Stimulated activated CD4-positive, alpha-beta T cell treated with anti-CD3 and anti-CD28 coated beads, TNF-alpha, amount 100 ng/mL, for 1 hour (primary cell): ENCODE measurements at places on chromosomes 6 and 20.

- no peak for DNase-seq
These were observed 120.0 kb downstream of the CEBPB start for GRCh38 chr20:50310673-50311051.

DNA sequence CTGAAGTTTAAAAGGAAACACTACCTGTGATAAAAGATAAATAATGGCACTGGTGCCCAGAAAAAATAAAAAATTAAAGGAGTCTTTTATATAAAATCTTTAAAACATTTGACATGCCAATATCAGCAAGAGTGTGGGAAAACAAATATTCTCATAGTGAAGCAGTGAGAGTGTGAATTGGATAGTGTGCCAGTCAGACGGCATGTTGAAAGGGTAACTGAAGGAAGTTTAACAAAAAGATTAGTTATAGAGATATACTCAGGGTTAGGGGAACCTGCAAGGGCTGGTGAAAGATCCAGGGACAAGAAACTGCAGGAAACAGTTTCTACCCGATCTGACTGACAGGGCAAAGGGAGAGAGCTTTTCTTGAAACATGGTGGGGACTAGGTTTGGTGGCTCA, 22.2 kb upstream of the GMNN start:
- no peak for DNase-seq

GRCh38 chr20:46204594-46205186, 86.6 kb downstream of the CD40 start:
- DNase-seq = no peak

GRCh38 chr20:31523361-31524283, 9.4 kb downstream of the HM13 start:
- DNase-seq = no peak

- no peak for DNase-seq
These were observed 2.2 kb downstream of the CPXM1 start for GRCh38 chr20:2798095-2798805.

DNA sequence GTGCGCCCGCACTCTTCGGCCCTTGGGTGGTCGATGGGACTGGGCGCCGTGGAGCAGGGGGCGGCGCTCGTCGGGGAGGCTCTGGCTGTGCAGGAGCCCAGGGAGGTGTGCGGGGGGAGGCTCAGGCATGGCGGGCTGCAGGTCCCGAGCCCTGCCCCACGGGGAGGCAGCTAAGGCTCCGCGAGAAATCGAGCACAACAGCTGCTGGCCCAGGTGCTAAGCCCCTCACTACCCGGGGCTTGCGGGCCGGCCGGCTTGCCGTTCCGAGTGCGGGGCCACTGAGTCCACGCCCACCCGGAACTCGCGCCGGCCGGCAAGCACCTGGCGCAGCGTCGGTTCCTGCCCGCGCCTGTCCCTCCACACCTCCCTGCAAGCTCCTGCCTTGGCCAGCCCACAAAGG, 462.3 kb upstream of the JARID2 start:
- DNase-seq = no peak

GRCh38 chr6:7107578-7108195, at the start of gene RREB1:
TSS of gene RREB1 (plus strand) at chr6:7107961. CDS start at chr6:7181912, 73,951 bp downstream.
- no peak for DNase-seq

- no peak for DNase-seq
These were observed 24.0 kb downstream of the REPS1 start for GRCh38 chr6:138964012-138964411.

DNA sequence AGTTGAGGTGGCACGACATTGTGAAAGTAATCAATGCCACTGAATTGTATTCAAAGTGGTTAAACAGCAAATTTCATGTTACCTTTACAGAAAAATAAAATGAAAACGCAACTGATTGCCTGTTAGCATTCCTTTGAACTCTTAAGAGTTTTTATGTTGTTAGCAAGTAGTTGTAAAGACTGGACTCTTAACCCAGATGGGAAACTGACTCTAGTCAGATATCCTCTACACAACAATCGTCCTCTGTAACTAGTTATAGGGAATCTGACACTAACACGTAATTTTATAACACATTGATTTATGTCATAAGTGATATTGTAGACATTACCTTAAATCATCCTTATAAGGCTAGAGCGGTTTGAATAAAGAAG, 3.0 kb upstream of the FBXO9 start:
- DNase-seq = no peak

GRCh38 chr6:149138699-149139294, 178.7 kb upstream of the TAB2 start:
- DNase-seq = no peak

- DNase-seq = no peak
These were observed 539.3 kb upstream of the ID4 start for GRCh38 chr6:19297880-19298279.

DNA sequence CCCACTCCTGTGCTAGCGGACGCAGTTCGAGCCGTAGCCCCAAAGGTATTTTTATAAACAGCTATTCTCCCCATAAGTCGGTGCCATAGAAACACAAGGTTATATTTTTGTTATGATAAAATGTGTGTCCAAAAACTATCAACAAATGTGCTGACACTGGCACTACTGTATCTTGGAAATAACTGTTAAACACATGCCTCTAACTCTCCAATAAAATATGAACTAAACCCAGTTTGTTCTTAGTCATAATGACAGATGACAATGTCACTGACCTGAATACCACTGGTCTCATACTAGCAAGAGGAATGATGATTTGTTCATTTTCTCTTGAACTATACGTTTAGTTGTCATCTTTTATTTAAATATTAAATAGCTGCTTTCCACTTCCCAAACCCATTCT, 51.4 kb upstream of the NUP153 start:
- DNase-seq = no peak

DNA sequence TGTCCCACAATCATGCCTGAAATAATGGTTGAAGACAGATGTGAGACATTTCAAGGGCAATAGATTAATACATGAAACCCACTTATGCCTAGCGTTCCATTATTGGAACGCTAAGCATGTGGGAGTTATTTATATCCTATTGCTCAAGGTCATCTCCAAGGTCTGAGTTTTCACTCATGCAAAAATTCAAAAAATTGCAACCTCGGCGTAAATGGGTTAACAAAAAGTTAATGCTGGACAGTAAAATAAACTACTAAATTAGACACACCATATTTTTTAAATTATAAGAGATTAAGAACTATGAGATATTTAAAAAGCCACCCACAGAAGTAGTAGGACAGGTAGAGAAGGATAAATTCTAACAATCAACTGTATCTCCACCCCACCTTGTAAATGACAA, 98.4 kb downstream of the ESR1 start:
- DNase-seq = no peak

DNA sequence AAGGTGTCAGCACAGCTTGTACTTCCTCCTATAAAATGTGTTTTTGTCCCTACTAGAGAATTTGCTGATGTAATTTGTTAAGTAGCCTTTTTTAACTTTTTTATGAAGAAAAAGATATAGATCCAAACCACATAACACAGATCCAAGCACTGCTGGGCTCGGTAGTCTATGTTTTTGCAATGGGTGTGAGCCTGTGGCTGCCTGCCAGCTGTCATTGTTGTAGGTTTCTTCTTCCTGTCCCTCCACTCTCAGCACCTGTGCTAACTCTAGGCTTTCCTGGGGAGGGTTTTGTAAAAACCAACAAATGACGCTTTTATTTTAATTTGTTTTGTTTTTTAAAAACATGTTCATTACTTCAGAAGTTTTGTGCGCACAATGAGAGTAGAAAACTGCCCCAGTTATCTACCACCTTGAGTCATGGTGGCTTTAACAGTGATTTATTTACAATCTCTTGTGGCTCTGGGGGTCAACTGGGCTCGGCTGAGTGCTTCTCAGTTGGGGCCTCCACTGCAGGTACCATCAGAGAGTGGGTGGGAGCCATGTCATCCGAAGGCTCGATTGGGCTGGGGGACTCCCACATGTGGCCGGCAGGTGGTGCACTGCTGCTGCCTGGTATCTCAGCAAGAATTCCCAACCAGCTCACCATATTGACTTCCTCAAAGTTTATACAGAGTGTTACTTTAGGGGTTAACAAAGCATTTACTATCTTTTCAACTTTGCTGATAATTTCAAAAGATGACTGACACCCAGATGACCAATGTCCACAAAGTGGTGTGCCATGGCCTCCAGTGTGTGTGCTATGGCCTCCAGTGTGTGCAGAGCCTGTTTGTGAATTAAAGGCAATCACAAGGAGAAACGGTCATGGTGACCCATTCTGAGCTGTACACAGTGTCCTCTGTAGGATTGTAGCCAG, 3.0 kb upstream of the CCR6 start:
- DNase-seq = no peak

GRCh38 chr20:35630636-35631035, 15.0 kb downstream of the SPAG4 start:
- DNase-seq = no peak

DNA sequence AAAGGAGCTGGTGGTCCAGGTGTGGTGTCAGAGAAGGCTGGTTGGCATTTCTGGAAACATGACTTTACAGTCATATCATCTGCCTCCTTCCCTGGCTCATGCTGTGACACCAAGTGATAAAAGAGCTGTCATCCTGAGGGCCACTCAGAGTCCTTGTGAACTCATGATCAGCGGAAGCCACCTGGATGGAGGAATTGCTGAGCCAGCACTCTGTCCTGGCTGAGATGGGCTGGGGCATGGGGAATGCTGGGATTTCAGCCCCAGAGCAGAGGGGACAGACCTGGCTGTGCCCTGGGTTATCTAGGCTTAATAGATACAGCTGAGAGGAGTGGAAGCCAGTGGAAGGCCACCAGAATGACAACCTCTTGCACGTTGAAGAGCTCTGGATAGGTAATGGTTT, 214.3 kb downstream of the DHX35 start:
- no peak for DNase-seq

DNA sequence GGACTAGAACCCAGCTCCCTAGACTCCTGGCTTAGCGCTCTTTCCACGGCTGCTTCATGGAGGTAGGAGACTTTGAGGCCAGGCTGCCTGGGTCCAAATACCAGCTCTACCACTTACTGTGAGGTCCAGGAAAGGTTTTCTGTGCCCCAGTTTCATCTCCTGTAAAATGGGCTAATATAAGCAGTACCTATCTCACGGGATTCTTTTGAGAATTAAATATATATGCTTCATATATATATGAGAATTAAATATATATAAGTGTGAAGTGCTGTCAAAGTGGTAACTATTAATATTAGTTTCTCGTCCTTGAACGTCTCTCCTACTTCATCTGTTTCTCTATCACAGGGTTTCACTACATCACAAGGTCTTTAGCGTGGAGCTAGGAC, 10.2 kb upstream of the LY6G5C start:
- DNase-seq = no peak

GRCh38 chr6:143555582-143555981, 44.1 kb upstream of the FUCA2 start:
- no peak for DNase-seq

GRCh38 chr6:36724514-36725390, 27.1 kb downstream of the RAB44 start:
- DNase-seq = peak; percentile 26

- DNase-seq = no peak
These were observed 1681.9 kb downstream of the HACE1 start for GRCh38 chr6:103177791-103178190.

- no peak for DNase-seq
These were observed 177.1 kb downstream of the ALDH8A1 start for GRCh38 chr6:134772671-134773360.

DNA sequence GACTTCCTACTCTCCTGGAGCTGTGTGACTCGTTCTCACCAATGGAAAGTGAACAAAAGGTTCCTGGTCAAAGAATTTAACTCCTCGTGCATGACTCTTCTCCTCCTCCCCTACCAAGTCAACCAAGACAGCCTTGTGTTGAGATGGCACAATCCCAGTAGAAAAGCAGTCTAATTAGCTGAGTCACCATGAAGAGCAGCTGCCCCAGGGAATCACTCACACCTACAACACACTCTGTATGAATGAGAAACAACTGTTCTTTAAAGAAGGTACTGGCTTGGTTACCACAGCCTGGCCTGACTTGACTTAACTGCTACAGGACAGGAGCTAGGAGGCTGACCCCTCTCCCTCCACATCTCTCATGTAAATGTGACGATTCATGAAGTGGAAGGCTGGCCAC, 2.9 kb upstream of the HLA-DOB start:
- DNase-seq = no peak

DNA sequence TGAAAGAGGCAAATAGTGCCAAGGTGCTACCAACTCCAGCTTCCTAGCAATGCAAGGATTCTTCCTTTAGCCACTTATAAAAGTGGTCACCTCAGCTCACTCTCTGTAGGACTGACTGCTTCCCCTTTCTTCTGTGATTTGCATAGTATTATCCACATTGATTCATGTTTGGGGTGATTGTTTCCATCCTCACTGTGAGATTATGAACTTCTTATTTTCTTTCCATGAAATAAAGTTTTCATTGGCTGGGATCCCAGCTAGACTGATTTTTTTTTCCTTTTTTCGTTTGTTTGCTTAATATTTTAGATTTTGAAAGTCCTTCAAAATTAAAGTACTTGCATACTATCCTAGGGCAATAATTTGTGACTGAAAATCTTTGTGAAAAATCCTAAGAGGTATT, 50.5 kb downstream of the EYA4 start:
- DNase-seq = no peak

DNA sequence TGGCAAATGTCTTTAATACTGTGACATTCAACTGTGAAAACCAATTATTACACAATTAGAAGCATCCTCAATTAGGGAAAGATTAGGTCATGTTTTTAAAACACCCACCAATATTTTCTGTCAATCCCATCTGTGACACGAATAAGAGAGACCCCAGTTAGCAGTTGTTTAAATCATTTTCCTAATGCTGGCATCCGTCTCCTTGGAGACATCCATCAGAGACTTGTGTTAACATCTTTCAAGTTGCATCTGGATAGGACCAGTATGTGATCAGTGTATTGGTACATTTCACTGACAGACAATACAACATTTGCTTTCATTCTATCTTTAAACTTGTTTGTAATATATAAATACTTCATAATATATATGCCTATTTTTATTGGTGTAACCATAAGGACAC, 420.7 kb upstream of the RNF217 start:
- DNase-seq = no peak

- DNase-seq = no peak
These were observed 566.4 kb upstream of the MAN1A1 start for GRCh38 chr6:119915971-119916370.

- DNase-seq = no peak
These were observed 65.9 kb downstream of the HIVEP1 start for GRCh38 chr6:12078014-12078413.

DNA sequence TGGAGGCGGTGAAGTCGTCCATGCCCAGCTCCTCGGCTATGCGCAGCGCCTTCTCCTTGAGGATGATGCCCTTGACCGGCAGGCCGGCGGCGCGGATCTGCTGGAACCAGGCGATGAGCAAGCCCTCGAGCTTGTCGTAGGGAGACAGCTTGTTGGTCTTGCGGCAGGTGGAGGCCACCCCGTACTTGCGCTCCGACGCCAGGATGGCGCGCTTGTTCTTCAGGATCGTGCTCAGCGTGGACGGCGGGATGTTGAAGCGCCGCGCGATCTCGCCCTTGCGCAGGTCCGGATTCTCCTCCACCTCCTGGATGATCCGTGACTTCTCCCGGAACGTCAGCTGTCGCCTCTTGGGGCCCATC, 435 bp downstream of the CENPB start:
- DNase-seq = no peak

GRCh38 chr20:63248835-63249591, 5.2 kb downstream of the NKAIN4 start:
- DNase-seq = no peak

GRCh38 chr20:11235058-11235457, 561.3 kb upstream of the JAG1 start:
- DNase-seq = no peak
